ENCODE measurements at places on chromosomes 7 and 10. TPM values are rescaled to one million over a fixed set of nuclear protein-coding genes. Genes with fewer than 3 reads are reported as not detected.

Gene ASZ1
- total RNA-seq = not detected

- H3K27ac ChIP-seq = no peak overlapping the region
- H3K36me3 ChIP-seq = no peaks in the 10 kb centered on the region
- H3K4me3 ChIP-seq = no peak overlapping the region
- H3K4me1 ChIP-seq = no peaks in the 10 kb centered on the region
- peaks cover 10% of the 10 kb centered on the region for H3K27me3 ChIP-seq
These were observed 347.9 kb downstream of the GRID1 start for GRCh38 chr10:86018735-86019058.

- H3K4me3 ChIP-seq = no peak overlapping the region
- no peaks in the 10 kb centered on the region for H3K4me1 ChIP-seq
- H3K27ac ChIP-seq = no peak overlapping the region
- peak; percentile 31 for DNase-seq
- no peaks in the 10 kb centered on the region for H3K36me3 ChIP-seq
These were observed 108.0 kb downstream of the MKX start for GRCh38 chr10:27637601-27638000.

Gene FAM149B1
- 10.9 TPM for total RNA-seq
